Naive thymus-derived CD4-positive, alpha-beta T cell (primary cell): ENCODE measurements at places on chromosomes 4 and X. TPM values are rescaled to one million over a fixed set of nuclear protein-coding genes. Genes with fewer than 3 reads are reported as not detected.

DNA sequence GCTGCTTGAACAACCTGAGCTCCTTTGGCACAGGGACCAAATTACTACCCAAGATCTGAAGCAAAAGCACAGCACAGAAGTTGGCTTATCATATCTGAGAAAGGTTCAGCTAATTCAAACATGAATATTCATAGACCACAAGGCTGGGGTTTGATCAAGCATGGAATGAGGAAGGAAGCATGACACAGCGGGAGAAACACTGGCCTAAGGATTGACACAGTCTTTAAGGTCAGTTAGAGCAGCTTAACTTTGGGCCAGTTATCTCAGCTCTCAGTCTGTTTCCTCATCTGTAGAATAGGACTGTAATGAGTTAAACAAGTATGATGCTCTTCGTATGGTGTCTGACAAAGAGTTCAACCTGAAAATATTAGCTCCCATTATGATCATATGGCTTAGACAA, 88.5 kb upstream of the CBR4 start:
- H3K27me3 ChIP-seq, result no peaks in the 10 kb centered on the region
- no peak overlapping the region for H3K4me3 ChIP-seq
- H3K36me3 ChIP-seq, result no peaks in the 10 kb centered on the region
- no peak overlapping the region for H3K27ac ChIP-seq
- DNase-seq, result no peak

ACOX3 gene
- polyA plus RNA-seq, result 16.1 TPM

- no peaks in the 10 kb centered on the region for H3K36me3 ChIP-seq
- H3K4me3 ChIP-seq, result no peak overlapping the region
- no peaks in the 10 kb centered on the region for H3K27me3 ChIP-seq
These were observed 21.5 kb downstream of the WDFY3 start for GRCh38 chr4:84944947-84945346.

DNA sequence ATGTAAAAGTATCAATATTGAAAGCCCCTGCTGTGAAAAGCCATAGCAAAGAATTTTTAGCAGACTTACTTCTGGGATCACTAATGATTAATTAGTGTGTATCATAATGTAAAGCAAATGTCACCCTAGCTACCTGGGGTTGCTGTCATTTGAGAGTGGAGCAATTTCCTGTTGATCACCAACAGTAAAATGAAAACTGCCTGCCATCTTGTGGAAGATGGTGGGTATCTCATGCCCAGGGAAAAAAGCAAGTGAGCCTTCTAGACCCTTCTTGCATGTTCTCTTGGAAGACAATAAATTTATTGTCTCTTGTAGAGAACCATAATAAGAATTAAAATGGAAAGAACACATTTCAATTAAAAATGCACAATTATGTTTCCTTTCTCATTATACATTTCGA, 360.2 kb downstream of the ZIC3 start:
- no peaks in the 10 kb centered on the region for H3K4me1 ChIP-seq
- no peaks in the 10 kb centered on the region for H3K27me3 ChIP-seq
- H3K36me3 ChIP-seq, result no peaks in the 10 kb centered on the region
- H3K27ac ChIP-seq, result no peak overlapping the region

MID1 gene
- polyA plus RNA-seq, result not detected

MAGEB10 gene
- not detected for polyA plus RNA-seq

DNA sequence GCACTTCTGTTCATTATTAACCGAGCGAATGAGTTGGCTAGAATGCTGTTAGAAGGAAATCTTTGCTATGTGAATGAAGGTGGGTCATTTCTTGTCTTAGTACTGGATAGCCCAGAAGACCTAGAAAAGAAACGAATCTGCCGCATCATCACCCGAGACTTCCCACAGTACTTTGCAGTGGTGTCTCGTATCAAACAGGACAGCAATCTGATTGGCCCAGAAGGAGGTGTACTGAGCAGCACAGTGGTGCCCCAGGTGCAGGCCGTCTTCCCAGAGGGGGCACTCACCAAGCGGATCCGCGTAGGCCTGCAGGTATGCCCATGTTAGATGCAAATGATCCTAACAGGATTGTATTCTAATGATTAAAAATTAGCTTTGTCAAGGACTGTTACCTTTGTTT, 286.3 kb downstream of the ANK2 start:
- H3K27me3 ChIP-seq, result no peaks in the 10 kb centered on the region
- DNase-seq, result no peak
- no peaks in the 10 kb centered on the region for H3K4me1 ChIP-seq
- H3K36me3 ChIP-seq, result no peaks in the 10 kb centered on the region
- H3K4me3 ChIP-seq, result no peak overlapping the region

ATOH1 gene
- polyA plus RNA-seq, result not detected

DNA sequence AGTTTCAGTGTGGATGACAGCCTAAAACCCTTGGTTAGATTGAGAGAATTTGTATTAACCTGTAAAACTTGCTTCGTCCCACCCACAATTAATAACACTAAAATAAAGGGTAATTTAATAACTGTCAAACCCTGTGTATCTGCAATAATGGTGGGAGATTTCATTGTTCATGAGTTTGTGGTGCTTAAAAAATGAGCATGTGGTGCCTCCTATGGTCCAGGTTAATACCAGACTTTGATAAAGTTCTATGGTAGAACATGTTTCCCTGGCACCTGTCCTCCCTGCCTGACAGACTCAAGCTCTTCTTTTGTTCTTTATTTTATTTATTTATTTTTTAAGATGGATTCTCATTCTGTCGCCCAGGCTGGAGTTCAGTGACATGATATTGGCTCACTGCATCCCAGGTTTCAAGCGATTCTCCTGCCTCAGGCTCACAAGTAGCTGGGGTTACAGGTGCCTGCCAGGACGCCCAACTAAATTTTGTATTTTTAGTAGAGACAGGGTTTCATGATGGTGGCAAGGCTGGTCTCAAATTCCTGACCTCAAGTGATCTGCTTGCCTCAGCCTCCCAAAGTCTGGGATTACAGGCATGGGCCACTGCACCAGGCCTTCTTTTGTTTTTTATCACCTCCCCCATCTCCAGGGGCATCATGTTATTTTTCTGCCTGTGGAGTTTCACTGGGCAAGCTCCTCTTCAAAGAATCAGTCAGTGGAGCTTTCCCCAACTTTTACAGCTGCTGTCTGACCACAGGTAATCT, 289.2 kb downstream of the NR3C2 start:
- no peaks in the 10 kb centered on the region for H3K27me3 ChIP-seq
- H3K4me1 ChIP-seq, result no peaks in the 10 kb centered on the region
- no peak overlapping the region for H3K4me3 ChIP-seq
- peaks cover 13% of the 10 kb centered on the region for H3K36me3 ChIP-seq

- no peaks in the 10 kb centered on the region for H3K27me3 ChIP-seq
- peak within 1 kb of the TSS; percentile 56 for H3K27ac ChIP-seq
- DNase-seq, result peak; percentile 44
- peak within 1 kb of the TSS; percentile 55 for H3K4me3 ChIP-seq
- no peaks in the 10 kb centered on the region for H3K36me3 ChIP-seq
These were observed at the start of gene FHL1 for GRCh38 chrX:136147315-136147901. Gene FHL1 (plus strand): TSS chrX:136147533.

GRCh38 chrX:13130816-13131215, 86.4 kb upstream of the FAM9C start:
- no peak overlapping the region for H3K27ac ChIP-seq
- no peak for DNase-seq
- no peaks in the 10 kb centered on the region for H3K27me3 ChIP-seq
- no peaks in the 10 kb centered on the region for H3K36me3 ChIP-seq
- no peak overlapping the region for H3K4me3 ChIP-seq
- H3K4me1 ChIP-seq, result no peaks in the 10 kb centered on the region

GRCh38 chr4:141416219-141416618, 195.5 kb downstream of the ZNF330 start:
- no peaks in the 10 kb centered on the region for H3K27me3 ChIP-seq
- no peaks in the 10 kb centered on the region for H3K4me1 ChIP-seq
- H3K4me3 ChIP-seq, result no peak overlapping the region
- H3K36me3 ChIP-seq, result no peaks in the 10 kb centered on the region
- no peak for DNase-seq
- H3K27ac ChIP-seq, result no peak overlapping the region

DNA sequence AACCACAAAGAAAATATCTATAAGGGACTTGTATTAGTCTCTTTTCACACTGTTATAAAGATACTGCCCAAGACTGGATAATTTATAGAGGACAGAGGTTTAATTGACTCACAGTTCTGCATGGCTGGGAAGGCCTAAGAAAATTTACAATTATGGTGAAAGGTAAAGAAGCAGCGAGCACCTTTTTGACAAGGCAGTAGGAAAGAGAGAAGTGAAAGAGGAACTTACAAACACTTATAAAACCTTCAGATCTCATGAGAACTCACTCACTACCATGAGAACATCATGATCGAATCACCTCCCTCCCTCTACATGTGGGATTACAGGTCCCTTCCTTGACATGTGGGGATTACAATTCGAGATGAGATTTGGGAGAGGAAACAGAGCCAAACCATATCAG, 856.0 kb downstream of the TRAM1L1 start:
- H3K27ac ChIP-seq, result no peak overlapping the region
- no peak overlapping the region for H3K4me3 ChIP-seq
- no peak for DNase-seq
- H3K36me3 ChIP-seq, result no peaks in the 10 kb centered on the region

DNA sequence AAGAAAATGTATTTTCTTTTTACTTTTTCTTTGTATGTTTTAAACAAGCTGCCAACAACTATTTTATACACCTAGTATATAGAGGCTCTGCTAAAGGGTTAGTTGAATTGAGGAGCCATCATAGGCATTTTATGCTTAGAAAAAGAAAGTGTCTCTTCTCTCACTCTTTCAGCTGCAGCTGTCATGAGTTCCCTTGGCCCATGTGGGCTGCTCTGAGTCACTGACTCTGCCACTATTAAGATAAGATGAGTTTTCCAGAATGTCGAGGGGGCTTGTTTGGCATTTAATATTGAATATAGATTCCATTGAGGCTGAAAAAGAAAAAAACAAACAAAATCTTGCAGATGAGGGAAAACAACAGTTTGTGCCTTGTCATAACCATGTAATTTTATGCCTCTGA, 126.0 kb upstream of the PAQR3 start:
- H3K27ac ChIP-seq, result no peak overlapping the region
- no peak overlapping the region for H3K4me3 ChIP-seq
- no peaks in the 10 kb centered on the region for H3K27me3 ChIP-seq
- no peaks in the 10 kb centered on the region for H3K36me3 ChIP-seq

GRCh38 chrX:38103857-38104812, 97.8 kb downstream of the SYTL5 start:
- DNase-seq, result no peak
- no peak overlapping the region for H3K4me3 ChIP-seq
- H3K4me1 ChIP-seq, result no peaks in the 10 kb centered on the region
- no peak overlapping the region for H3K27ac ChIP-seq

DNA sequence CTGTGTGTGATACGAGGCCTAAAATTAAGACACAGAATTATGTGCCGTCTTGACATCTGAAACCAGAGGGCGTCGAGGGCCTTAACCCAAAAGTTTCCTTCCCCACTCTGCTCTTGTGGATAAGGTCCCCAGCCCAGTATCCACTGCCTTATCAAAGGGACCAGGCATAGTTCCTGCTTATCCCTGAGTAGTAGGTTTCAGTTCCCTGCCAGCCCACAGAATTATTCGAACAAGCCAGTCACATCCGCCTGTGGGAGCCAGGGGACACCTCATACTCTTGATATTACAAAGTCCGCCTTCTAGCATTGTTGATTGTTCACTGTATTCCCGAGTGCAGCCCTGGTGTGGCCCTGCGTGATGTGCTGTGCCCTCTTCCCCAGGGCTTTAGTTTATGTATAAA, 5.4 kb upstream of the MMRN1 start:
- H3K36me3 ChIP-seq, result no peaks in the 10 kb centered on the region
- peaks cover 5% of the 10 kb centered on the region for H3K4me1 ChIP-seq
- DNase-seq, result no peak
- no peak overlapping the region for H3K4me3 ChIP-seq
- no peaks in the 10 kb centered on the region for H3K27me3 ChIP-seq

- H3K4me1 ChIP-seq, result no peaks in the 10 kb centered on the region
These were observed 21.2 kb downstream of the NSG1 start for GRCh38 chr4:4408132-4408523.

SFRP2 gene
- polyA plus RNA-seq, result not detected

DNA sequence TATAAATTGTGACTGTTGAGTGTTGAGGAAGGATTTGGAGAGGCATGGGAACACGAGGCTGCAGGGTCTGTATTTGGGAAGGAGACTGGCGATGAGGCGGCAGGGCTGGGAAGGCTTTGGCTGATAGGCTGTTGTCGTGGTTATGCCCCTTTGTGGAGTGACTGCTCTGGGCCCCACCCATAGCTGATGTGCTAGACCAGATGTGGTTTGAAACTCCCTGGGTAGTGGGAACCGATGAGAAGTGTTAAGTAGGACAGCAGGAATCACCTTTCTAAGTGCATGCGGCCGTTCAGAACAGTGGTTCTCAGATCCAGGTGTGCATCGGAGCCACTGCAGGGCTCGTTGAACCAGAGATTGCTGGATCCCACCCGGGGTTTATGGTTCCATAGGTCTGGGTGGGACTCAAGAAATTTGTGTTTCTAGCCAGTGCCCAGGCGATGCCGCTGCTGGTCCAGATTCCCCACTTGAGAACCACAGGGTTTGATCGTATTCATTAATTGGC, 42.3 kb downstream of the TBC1D14 start:
- H3K4me3 ChIP-seq, result no peak overlapping the region
- no peaks in the 10 kb centered on the region for H3K27me3 ChIP-seq
- no peaks in the 10 kb centered on the region for H3K36me3 ChIP-seq

DDX53 gene
- not detected for polyA plus RNA-seq

DNA sequence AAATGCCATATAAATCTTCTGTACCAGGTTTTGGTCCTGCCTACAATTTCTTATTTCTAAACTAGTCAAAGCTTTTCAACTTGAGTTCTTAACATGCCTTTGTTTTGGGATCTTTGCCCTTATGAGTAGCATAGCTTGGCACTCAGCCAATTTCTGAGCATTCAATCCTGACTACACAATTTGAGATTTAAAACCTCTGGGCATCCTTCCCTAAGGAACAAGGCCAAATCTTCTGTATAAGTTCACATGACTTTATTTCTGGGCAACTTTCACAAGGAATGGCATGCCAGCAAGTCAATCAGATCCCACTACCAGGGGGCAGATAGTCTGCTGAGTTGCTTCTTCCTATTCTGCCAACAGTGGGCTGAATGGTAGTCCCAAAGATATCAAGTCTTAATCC, 254.2 kb downstream of the ADAMTS3 start:
- H3K36me3 ChIP-seq, result no peaks in the 10 kb centered on the region
- H3K4me3 ChIP-seq, result no peak overlapping the region
- H3K27ac ChIP-seq, result no peak overlapping the region
- no peaks in the 10 kb centered on the region for H3K27me3 ChIP-seq
- peaks cover 5% of the 10 kb centered on the region for H3K4me1 ChIP-seq

DNA sequence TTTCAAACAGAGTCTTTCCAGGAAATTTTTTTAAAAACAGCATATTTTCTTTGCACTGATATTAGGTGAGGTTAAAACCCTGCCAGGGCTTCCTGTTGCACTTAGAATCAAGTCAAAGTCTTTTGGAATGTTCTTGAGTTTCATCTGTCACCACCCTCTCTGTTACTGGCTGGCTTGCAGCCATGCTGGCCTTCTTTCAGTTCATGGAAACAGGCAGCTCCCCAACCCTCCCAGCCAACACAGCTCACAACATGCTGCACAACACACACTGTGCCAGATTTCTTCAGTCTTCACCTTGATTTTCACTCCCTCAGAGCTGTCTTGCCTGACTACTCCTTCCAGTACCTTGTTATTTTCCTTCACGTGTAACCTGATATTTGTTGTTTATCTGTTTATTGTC, 129.5 kb downstream of the KCNIP4 start:
- no peak overlapping the region for H3K27ac ChIP-seq
- DNase-seq, result no peak
- no peak overlapping the region for H3K4me3 ChIP-seq
- H3K4me1 ChIP-seq, result no peaks in the 10 kb centered on the region
- H3K36me3 ChIP-seq, result no peaks in the 10 kb centered on the region
- no peaks in the 10 kb centered on the region for H3K27me3 ChIP-seq

C1QTNF7 gene
- polyA plus RNA-seq, result not detected

GRCh38 chr4:76895619-76896018, 2.3 kb downstream of the SOWAHB start:
- H3K27ac ChIP-seq, result no peak overlapping the region
- H3K27me3 ChIP-seq, result peaks cover 12% of the 10 kb centered on the region
- H3K36me3 ChIP-seq, result no peaks in the 10 kb centered on the region
- no peak for DNase-seq
